ENCODE measurements at places on chromosomes 5 and 9.

GRCh38 chr9:116860509-116861120, 173.5 kb downstream of the TRIM32 start:
- DNase-seq, result no peak

DNA sequence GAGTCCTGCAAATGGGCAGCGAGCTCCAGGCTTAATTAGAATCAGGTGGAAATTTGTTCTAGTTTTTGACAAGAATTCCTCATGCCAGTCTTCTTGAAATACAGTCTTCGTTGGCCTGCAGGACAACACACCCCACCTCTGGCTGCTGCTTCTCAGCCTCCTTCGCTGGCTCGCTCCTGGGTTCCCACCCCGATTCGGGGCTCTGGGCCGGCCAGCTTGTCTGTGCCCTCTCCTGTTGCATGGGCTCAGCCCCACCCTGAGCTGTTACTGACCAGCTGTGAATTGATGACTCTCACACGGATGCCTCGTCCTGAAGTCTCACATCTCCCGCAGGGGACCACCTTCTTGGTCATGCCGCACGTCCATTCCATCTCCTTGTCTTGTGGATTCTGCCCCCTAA, 21.0 kb downstream of the PSD2 start:
- DNase-seq, result no peak

DNA sequence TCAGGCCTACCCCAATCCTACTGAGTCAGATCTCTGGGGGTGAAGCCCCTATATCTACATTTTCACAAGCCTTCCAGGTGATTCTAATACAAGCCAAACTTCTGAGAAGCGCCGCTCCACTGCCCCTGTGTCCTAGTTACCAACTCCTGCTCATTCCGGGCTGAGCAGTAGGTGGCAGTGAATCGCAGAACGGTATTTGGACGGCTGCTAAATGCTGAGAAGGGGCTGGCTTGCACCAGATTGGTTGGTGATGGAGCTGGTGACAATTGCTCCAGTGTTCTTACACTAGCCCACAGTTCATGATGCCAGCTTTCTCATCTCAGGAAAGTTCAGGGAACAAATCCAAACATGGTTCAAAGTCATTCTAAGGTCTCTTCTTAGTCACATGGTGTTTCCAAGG, 31.1 kb upstream of the FGF1 start:
- DNase-seq, result no peak

- no peak for DNase-seq
Observed at GRCh38 chr5:159825551-159826051, 90.7 kb upstream of the ADRA1B start.

- DNase-seq, result no peak
Observed at GRCh38 chr5:125151150-125151900, 404.9 kb upstream of the ZNF608 start.

GRCh38 chr9:21160178-21160577, 6.3 kb downstream of the IFNA21 start:
- no peak for DNase-seq

DNA sequence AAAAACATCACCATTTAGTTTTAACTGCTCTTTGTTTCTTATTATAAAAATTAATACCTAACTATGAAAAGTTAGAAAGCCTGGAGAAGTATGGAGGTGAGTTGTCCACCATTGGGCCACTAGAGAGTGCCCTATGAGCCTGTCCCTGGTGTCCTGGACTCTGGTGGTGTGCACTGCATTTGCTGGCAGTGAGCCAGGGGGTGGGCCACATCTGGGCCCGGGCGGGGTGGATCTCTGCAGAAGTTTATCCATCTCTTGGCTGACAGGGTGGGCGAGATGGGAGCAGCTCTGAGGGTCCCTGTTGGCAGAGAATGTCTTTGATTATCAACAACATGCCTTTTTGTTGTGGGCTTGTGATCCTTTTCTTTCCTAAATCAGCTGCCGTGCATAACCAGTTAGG, 8.2 kb downstream of the TENT4A start:
- DNase-seq, result no peak

- no peak for DNase-seq
Observed at GRCh38 chr9:37972351-37972848, 68.5 kb upstream of the SLC25A51 start.
